Stimulated activated CD4-positive, alpha-beta T cell treated with anti-CD3 and anti-CD28 coated beads, Interleukin-15, amount 100 ng/mL, for 1 hour (primary cell): ENCODE measurements at places on chromosomes 2 and 18.

- no peak for DNase-seq
These were observed 100.5 kb downstream of the CDC42EP3 start for GRCh38 chr2:37570773-37571586.

- DNase-seq = no peak
These were observed 37.1 kb upstream of the CTLA4 start for GRCh38 chr2:203830304-203831055.

DNA sequence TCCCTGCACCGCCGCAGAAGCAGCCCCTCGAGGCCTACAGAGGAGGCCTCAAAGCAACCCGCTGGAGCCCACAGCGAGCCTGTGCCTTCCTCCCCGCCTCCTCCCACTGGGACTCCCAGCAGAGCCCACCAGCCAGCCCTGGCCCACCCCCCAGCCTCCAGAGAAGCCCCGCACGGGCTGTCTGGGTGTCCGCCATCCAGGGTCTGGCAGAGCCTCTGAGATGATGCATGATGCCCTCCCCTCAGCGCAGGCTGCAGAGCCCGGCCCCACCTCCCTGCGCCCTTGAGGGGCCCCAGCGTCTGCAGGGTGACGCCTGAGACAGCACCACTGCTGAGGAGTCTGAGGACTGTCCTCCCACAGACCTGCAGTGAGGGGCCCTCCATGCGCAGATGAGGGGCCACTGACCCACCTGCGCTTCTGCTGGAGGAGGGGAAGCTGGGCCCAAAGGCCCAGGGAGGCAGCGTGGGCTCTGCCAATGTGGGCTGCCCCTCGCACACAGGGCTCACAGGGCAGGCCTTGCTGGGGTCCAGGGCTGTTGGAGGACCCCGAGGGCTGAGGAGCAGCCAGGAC is 31.2 kb downstream of the GPC1 start:
- DNase-seq = no peak

- no peak for DNase-seq
These were observed 114.6 kb downstream of the VIT start for GRCh38 chr2:36811071-36811470.

- no peak for DNase-seq
These were observed 111.3 kb downstream of the LNPK start for GRCh38 chr2:175890636-175891242.

DNA sequence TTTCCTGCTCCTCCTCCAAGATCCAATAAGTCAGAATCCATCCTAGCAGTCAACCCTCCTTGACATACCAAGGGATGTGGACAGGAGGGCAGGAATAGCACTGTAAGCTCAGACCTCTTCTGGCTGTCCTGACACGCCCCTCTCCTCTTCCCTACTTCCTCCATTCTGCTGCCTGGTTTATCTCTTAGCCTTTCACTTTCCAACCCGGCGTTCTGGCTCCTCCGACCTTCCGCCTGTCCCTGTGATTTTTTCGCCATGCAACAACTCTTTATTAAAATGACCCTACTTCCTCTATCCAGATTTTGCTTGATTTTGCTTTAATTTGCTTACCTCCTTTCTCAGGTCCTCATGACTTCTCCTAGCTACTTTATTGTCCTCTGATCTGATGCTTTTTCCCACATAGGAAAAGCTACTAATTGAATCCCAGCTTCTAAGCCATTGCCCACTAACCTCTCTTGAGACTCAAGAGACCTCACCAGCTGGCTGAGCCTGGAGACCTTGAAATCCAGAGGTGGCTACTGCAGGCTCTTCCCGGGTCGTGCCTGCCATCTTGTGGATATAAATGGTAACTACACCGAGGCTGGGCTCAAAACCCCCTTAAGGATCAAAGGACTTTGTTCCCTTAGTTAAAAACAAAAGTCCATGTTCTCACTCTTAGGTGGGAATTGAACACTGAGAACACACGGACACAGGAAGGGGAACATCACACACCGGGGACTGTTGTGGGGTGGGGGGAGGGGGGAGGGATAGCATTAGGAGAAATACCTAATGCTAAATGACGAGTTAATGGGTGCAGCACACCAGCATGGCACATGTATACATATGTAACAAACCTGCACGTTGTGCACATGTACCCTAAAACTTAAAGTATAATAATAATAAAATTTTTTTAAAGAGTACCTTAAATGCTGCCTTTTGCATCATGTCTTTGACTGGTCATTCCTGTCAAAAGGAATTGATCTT is 139.4 kb downstream of the AKAIN1 start:
- DNase-seq = peak; percentile 31

GRCh38 chr2:218927422-218927821 is 32.0 kb upstream of the CDK5R2 start:
- no peak for DNase-seq

- DNase-seq = no peak
These were observed 32.2 kb downstream of the RFX8 start for GRCh38 chr2:101442667-101443061.

DNA sequence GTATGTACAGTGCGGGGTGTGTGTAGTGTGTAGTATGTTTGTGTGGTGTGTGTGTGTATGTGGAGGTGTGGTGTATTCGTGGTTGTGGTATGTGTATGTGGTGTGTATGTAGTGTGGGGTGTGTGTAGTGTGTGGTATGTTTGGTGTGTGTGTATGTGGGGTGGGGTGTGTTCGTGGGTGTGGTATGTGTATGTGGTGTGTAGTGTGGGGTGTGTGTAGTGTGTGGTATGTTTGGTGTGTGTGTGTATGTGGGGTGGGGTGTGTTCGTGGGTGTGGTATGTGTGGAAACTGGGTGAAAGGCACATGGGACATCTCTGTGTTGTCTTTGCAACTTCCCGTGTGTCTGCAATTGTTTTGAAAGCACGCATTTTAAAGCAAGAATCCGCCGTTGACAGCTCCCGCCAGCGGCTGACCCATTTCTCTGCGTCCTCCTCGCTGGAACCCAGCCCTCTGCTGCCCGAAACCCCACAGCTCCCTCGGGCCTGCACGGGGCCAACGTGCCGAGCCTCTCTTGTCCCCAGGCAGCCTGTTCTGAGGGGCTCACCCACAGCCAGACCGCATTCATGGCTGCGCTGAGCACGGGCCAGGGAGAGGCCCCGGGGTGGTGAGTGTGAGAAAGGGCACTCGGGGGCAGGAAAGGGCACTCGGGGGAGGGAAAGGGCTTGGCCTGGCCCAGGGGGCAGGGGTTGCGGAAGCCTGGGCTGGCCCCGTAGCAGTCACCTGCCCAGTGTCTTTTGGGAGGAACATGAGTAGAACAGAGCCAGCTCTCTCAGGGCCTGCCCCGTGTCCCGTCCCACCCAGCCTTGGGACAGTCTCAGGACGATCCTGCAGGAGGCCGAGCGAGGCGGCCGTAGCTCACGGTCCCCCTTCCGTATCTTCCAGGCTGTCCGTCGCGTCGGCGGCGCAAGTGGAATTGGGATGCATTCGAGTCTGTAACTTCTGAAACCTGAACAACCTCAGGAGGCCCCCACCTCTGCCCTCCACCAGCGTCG is 61.4 kb downstream of the TWIST2 start:
- no peak for DNase-seq

DNA sequence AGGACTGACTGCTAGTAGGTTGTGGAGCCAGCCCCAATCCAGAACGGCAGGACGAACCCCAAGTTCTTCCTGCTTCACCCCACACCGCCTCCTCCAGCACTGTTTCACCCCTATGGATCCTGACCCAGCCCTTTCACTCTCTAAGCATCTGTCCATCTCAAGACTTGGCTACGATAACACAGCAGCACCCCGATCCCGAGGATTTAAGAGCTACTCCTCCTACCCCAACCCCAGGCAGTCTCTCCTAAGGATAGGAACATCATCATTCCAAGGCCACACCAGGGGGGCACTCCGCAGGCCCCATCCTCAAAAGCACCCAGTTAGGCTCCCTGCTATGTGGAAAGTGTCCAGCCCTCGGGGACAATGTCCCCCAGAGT is 645 bp downstream of the KCTD18 start:
- DNase-seq = no peak

- DNase-seq = no peak
These were observed 98.8 kb downstream of the RIF1 start for GRCh38 chr2:151508519-151508918.

- DNase-seq = no peak
These were observed 53.0 kb downstream of the PIEZO2 start for GRCh38 chr18:11096411-11096810.

- DNase-seq = no peak
These were observed 268.2 kb downstream of the PRKCE start for GRCh38 chr2:45919711-45920111.

DNA sequence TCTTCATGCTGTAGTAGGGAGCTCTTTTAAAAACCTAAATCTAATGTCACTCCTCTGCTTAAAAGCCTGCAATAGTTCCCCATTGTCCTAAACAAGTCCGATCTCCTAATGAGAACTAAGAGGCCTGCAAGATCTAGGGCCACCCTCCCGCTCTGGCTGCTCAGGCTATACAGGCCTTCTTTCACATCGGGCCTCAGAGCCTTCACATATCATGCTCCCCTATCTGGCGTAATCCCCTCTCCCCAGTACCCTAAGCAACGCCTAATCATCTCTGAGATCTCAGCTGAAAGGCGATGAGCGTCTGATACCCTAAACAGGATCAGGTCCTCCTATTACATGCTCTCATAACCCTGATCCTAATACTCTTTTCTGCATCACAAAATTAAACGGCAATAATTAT is 1.9 kb downstream of the MAP4K3 start:
- no peak for DNase-seq

DNA sequence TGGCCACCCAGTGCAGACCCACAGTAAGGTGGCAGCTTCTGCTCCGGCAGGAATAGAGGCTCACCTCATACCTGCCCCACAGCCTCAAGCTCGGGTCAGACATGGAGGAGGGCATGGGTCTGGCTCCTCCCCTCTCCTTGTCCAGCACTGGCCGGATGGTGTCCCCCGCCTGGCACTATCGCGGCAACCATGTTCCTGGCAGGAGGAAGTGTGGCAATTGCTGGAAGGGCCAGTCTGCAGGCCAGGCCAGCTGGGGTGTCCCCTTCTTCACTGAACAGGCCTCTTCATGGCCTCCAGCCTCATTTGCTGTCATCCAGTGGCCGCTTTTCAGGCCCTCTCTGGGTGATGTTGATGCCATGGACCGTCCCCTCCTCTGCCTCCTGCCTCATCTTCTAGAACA is 41.4 kb upstream of the SMAD7 start:
- DNase-seq = no peak

DNA sequence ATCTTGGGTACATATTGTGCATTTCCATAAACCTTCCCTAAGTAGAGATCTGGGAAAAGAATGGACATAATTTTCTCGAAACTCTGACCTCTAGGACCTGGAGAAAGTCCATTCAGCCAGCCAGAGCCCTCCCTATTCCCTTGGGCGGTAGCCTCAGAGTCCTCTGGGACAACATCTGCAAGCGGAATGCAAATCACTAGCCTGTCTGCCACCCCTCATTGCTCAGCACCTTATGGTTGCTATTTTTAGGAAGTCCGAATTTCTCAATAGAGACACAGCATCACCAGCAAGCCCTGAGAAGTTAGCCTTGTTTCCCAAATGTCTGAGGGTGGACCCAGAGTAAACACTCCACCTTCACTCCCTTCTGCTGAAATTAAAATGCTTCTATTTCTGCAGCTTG is 17.6 kb upstream of the CD28 start:
- no peak for DNase-seq

DNA sequence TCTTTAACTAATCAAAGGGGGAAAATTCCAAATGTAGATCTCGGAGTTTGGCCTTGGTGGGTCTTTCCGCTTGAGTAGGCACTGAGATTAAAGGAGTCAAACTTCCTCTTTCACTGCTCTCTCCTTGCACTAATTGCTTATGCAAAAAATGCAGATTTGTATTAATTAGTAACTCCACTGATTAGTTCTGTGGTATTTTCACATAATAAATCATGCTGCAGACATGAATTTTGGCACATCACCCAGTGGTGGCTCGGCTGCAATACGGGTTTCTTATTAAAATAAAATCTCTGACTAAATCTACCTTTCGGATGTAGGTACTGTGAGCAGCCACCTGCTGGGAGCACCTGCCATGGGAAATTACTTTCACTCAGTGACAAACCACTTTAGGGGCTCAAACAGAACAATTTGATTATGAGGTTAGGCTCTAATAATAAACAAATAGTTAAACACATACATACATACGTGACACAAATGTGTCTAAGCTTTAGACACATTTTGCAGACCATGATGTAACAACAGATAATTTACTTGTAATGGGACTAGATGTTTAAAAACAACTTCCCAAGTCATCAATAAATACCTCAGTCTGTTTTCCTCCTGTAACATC is 6.4 kb upstream of the NEUROD1 start:
- DNase-seq = no peak

- no peak for DNase-seq
These were observed 22.6 kb upstream of the BCL2 start for GRCh38 chr18:63342206-63342605.

GRCh38 chr2:165382362-165382761 is 87.1 kb upstream of the CSRNP3 start:
- no peak for DNase-seq

DNA sequence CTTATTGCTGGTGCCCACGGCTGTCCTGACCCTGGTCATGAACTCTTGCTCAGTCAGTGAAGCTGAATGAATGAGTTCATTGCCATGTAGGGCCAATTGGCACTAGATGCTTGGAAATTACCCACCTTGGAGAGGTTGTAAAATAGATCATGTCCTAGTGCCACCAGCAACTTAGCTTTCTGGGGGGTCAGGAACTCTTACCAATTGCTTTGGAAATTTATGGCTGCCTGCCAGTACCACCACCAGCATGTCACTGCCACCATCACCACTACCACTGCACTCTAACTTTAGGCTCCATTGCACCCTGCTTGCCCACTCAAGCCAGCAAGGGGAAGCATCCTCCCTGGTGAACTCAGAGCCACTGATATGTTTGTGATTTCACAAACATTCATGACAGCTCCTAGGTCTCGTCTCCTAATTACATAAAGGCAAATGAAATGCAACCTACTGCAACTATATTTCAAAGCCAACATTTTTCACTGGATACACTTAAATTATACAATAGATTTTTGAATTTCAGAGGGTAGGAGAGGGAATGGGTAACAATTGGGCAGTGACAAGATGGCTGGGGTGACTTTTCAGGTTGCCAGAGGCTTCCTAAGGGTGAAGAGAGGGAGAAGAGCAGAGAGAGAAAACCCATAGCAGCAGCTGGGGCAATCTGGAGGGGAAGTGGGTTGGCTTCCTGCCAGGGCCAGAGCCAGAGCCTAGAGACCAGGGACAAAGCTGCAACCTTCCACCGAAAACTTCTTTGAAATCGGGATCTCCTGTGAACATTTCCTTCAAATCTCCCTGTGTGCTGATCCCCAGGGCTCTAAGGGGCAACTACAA is 3.5 kb upstream of the EMILIN1 start:
- no peak for DNase-seq

DNA sequence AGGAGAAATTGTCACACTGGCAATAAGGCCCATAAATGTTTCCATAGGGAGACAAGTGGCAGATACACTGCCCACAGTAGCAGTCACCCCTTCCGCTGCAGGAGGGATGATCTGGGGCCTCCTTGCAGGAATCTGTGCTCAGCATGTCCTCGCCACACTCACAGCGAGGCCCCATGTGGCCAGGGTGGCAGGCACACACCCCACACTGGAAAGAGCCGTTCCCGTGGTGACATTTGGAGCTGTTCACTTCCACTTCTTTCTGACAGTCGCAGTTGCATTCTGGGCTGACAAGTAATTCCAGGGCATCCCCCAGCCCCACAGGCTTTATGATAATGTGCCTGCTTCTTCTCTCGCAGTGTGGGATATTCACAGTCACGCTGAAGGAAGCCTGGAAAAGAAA is 62.6 kb downstream of the ITGB6 start:
- DNase-seq = no peak
